ENCODE measurements at places on chromosomes 7 and 10. TPM values are rescaled to one million over a fixed set of nuclear protein-coding genes. Genes with fewer than 3 reads are reported as not detected.

- DNase-seq: no peak
Measured at GRCh38 chr10:131889755-131890154, 11.1 kb upstream of the PPP2R2D start.

GRCh38 chr10:34089253-34089652 is 725.8 kb downstream of the PARD3 start:
- no peak for DNase-seq

DNA sequence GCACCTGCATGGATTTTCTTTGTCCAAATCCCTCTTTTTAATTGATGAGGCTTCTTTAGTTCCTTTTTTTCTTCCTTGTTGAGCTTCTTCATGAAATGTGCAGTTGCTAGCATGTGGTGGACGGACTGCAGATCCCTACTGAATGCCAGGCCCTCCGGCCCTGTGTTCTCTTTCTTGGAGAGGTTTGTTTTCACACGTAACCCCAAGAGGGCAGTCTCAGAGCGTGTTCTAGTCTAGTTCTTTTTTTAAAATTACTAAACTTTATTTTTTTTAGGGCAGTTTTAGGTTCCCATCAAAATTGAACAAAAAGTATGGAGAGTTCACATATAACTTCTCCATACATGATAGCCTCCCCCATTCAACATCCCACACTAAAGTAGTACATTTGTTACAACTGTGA is 190.0 kb downstream of the CFTR start:
- no peak for DNase-seq

GRCh38 chr10:111600772-111601171 is 523.9 kb downstream of the ADRA2A start:
- DNase-seq: no peak

- DNase-seq: no peak
Measured at GRCh38 chr7:30450240-30450982, 28.2 kb downstream of the NOD1 start.

AGMO gene
- not detected for total RNA-seq

LIPJ gene
- total RNA-seq: not detected

Measured in activated T-cell treated with anti-CD3 and anti-CD28 coated beads, Interleukin-2, amount 50 U/mL, for 4 hours (primary cell).